ENCODE measurements at places on chromosomes 5 and 9.

DNA sequence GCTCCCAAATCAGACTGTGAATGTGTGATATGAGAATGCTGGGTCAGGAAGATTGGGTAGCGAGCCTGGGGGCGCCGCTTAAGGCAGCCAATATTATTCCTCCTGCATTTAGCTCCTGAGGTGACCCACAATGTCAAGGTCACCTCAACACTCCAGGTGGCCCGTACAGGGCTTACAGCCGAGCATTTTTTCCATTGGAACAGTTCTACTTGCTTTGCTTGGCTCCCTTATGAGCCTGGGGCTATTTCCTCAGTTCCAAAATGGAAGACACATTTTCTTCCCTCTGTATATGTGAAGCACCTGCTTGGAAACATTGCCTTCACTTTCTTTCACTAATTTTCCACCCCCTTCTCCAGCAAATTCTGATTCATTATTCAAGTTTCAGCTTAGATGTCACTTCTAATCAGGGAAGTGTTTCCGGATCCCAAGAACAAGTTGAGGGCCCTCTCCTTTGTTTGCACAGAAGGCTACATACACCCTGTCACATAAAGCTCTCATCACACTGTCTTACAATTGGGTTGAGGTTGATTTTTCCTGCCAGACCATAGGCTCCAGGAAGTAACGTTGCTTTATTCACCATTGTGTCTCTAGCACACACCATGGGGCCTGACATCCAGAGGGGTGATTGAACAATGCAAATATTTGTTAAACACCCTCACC, 330.2 kb downstream of the PIK3R1 start:
- H3K27ac ChIP-seq = no peak overlapping the region
- H3K36me3 ChIP-seq = no peaks in the 10 kb centered on the region

DNA sequence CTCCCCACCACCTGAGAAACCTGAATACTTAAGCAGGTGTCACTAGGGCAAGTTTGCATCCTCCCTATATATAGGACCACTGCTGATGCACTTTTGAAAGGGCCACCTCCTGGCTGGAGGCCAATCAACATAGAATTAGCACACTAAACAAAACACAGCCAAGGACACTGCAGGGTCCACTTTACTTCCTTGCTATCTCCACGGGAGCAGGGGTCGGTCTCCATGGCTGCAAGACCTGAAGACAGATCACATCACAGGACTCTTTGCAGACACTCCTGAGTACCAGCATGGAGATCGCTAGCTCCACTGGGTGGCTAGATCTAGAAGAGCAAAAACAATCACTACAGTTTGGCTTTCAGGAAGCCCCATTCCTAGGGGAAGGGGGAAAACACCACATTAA, 72.3 kb downstream of the C9orf153 start:
- no peak for DNase-seq
- no peaks in the 10 kb centered on the region for H3K36me3 ChIP-seq
- H3K4me3 ChIP-seq = no peak overlapping the region
- H3K27me3 ChIP-seq = no peaks in the 10 kb centered on the region

DNA sequence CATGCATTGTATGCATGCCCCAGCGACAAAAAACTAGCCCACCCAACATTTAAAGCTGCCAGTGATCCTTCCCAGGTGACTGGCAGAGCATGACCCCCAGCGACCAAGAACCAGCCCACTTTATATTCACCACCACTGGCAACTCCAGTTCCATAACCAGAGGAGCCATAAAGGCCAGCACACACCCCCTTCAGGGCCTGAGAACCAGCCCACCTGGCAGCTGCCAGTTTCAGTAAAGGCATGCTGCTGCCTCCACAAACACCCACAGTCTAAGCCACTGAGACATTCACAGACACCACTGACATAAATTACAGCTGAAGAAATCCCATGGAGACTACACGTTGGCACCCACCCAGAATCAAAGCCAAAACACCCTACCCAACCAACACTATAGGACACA, 46.9 kb upstream of the RGS7BP start:
- no peak for DNase-seq
- no peaks in the 10 kb centered on the region for H3K27me3 ChIP-seq
- no peaks in the 10 kb centered on the region for H3K36me3 ChIP-seq
- no peak overlapping the region for H3K27ac ChIP-seq

DNA sequence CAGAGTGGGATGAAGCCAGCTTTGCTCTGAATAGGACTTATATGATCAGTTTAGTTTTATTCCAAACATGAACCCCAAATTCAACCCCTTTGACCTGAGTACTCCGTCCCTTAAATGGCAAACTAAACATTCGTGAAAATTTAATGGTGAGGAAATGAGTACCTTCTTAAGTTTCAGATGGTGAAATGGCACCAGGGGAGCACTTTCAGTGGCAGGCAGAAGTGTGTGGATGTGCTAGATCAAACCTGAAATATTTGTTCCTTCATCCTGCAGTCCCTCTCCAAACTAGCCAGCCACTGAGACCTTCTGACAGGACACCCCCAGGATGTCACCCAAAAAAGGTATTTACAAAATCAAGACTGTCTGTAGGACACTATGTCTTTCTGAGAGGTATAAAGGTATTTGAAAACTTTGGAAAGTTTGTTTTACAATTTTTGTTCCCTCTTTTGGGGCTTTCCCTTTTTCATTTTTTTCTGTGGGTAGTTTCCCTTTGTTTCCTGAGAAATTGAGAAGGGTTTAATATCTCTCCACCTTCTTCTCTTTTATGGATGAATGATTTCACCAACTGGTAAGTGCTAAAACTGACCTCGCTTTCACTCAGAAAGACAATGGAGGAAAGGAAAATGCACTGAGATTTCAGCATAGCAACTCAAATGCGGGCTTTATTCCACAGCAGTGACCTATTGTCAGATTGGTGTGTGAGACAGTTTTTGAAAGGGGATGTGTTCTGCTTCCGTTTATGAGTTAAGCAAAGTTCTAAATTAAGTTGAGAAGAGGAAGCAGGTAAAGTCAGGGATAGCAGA, 127.1 kb downstream of the TMC1 start:
- H3K27me3 ChIP-seq = no peaks in the 10 kb centered on the region
- DNase-seq = no peak
- no peak overlapping the region for H3K27ac ChIP-seq
- no peak overlapping the region for H3K4me3 ChIP-seq
- H3K4me1 ChIP-seq = no peaks in the 10 kb centered on the region

Data from GM23248 (cell line).